ENCODE measurements at places on chromosomes 2 and 18.

DNA sequence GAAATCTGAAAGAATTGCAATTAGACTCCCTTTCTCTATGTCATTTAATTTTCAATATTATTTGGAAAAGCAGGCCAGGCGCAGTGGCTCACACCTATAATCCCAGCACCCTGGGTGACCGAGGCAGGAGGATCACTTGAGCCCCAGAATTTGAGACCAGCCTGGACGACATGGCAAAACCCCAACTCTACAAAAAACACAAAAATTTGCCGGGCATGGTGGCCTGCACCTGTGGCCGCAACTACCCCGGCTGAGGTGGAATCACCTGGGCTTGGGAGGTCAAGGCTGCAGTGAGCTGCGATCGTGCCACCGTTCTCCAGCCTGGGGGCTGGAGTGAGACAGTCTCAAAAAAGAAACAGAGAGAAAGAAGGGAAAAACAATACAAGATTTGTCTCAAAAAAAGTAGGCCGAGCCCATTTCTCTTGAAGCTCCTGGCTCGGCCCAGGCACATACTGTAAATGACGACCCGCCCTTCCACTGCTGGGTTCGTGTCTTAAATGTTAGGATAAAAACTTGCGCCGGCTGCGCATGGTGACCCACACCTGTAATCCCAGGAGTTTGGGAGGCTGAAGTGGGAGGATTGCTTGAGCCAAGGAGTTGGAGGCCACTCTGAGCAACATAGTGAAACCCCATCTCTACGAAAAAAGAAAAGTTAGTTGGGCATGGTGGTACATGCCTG lies 31.1 kb upstream of the GPC1 start:
- no peak for DNase-seq

DNA sequence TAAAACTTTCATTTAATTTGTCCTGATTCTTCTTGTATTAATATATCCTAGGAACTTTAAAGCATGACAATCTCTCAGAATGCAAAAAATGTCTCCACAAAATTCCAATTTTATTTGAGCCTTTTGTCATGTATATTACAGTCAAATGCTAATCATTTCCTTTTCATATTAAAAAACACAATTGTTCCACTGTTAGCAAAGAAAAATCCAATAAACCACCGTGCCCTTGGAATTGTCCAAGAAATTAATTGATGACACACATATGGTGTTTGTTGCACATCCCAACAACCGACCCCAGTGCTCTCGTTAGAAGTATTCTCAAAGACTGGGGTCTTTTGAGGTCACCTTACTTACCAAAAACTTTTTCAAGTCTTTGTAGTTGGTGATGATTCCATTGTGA lies 28.1 kb downstream of the GFPT1 start:
- DNase-seq = no peak

GRCh38 chr2:32901313-32901712 lies 45.4 kb upstream of the LTBP1 start:
- DNase-seq = no peak

DNA sequence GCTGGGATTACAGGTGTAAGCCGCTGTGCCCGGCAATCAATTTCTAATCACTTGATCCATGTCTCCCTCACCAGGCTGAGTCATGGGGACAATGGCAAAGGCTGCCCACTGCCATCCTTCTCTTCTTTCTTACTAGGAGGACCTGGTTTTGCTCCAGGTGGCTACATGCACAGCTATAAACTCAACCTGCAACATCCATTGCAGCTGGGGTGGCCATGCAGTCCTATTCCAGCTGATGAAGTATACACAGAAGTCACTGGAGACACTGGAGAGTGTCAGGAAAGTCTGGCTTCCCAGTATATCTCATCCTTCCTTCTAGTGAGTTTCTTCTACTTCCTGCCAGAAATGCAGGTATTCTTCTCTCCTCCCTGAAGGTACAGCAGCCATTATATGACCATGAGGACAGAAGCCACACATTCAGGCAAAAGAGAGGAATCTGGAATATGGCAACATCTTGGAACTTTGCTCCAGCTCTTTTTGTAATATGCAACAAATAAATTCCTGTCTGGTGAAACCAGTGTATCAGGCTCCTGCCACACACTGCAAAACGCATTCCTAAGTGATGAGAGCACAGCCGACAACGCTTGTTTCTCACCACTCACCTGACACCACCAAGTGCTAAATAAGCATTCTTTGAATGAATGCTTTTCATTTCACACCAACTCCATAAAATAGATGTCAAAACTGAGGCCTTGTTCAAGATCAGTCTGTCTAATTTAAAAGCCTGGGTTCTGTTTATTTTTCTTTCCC lies 32.3 kb downstream of the SCTR start:
- no peak for DNase-seq

- DNase-seq = no peak
Measured at GRCh38 chr2:237451643-237452469, 35.2 kb upstream of the MLPH start.

DNA sequence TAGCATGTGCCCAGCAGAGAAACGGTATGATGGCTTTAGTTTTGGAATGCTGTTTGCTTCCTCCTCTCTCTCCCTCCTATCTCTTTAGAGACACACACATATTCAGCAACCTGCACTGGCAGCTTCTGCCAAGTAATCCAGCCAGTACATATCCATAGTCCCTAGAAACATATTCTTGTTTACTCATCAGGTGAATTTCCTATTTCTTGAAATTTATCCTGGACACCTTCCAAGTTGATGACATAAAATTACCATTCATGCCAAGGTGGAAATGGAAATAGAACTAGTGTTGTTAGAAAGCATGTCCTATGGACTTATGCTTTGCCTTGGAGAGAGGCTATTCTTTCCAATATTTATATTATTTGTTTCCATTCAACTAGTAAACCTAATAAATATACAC lies 50.9 kb upstream of the RGPD4 start:
- DNase-seq = no peak

- no peak for DNase-seq
Measured at GRCh38 chr2:54477896-54478295, 21.8 kb downstream of the SPTBN1 start.

- DNase-seq = no peak
Measured at GRCh38 chr2:69164061-69164778, 151.2 kb downstream of the ANTXR1 start.

GRCh38 chr2:99857867-99858444 lies 284.4 kb downstream of the AFF3 start:
- no peak for DNase-seq

DNA sequence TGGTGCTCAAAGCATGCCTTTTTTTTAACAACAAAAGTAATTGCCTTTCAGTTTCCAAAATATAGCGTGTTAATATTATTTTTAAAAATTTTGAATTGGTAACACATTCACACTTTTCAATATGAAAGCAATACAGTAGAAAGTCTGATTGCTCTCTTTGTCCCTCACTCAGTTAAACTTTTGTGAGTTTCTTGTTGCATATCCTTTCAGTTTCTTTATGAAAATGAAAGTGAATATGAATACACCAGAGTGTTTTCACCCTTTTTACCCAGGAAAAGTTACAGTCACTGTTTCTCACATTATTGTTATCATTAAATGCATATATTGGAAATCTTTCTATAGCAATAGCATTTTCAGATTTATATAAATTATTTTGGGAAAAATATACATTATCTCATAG lies 377.4 kb upstream of the CRIM1 start:
- DNase-seq = no peak

- DNase-seq = no peak
Measured at GRCh38 chr2:65349863-65350262, 82.5 kb downstream of the SPRED2 start.

- no peak for DNase-seq
Measured at GRCh38 chr2:102834523-102835273, 72.9 kb downstream of the TMEM182 start.

DNA sequence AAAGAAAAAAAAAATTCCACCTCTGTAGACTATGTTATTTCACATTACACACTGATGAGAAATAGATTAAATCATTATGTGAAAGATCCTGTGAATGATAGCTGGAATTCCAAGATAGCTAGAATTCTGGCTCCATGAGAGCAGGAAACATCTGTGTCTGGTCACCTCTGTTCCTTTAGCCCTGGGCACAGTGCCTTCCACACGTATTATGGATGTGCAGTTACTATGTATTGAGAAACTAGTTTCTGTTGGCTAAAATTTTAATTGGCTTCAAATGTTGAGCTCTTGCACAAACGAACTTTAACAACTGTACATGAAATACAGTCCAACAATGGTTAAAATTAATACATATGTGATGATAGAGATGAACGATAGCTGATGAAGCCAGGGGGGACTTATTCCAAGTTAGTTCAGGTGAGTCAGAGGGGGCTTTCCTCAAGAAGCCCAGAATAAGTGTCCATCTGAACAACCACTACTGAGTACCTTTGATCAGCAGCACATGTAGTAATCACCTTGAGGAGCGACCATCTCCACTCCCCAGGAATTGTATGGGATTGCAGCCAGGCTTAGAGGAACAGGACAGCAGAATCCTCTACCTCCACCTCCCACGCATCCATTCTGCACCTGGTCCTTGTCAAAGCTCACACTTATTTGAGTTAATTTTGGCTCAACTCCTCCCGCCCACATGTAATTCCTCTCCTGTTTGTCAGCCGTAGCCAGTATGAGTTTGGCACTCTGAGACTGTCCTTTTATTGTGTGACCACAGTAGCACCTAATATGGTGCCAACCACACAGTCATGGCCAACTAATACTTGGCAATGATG lies 68.6 kb downstream of the NABP1 start:
- no peak for DNase-seq

Measured in progenitor cell of endocrine pancreas (in vitro differentiated cells).